ENCODE measurements at places on chromosomes 16 and 17.

DNA sequence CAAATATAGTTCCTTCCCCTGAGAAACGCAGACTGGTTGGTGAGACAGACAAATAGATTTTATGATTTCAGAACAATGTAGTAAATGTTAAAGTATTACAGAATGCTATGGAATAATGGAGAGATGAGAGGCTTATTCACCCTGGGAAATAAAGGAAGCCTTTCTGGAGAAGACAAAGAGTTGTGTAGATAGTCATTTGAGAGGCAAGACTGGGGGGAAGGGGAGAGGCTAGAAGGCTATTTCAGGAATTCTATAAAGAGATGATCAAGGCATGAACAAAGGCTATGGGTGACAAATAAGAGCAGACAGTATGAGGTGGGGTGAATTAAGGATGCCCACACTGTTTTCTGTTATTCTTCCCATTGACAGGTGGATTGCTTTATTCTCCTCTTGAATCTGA, 211.4 kb downstream of the GRIN2A start:
- no peak for DNase-seq

DNA sequence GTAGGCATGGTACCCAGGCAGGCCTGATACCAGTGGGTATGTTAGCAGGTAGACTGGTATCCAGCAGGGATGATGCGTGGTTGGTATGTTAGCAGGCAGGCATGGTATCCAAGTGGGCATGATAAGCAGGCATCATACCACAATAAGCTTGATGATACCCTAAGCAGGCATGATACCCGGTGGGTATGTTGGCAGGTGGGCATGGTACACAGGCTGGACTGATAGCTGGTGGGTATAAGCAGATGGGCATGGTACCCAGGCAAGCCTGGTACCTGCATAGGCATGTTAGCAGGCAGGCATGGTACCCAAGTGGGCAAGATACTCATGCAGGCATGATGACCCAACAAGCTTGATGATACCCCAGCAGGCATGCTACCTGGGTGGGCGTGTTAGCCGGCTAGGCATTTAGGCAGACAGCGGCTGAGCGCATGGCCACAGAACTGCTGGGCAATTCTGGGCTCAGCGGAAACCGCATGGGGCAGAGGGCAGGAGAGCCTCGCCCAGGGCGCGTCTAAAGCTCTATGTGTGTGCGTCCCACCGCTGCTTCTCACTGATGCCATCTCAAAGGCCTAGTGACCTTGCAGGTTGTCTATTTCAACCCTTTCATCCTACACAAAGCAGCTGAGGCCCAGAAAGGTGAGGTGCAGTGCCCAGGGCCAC, 2.3 kb downstream of the SGSH start:
- DNase-seq: no peak

DNA sequence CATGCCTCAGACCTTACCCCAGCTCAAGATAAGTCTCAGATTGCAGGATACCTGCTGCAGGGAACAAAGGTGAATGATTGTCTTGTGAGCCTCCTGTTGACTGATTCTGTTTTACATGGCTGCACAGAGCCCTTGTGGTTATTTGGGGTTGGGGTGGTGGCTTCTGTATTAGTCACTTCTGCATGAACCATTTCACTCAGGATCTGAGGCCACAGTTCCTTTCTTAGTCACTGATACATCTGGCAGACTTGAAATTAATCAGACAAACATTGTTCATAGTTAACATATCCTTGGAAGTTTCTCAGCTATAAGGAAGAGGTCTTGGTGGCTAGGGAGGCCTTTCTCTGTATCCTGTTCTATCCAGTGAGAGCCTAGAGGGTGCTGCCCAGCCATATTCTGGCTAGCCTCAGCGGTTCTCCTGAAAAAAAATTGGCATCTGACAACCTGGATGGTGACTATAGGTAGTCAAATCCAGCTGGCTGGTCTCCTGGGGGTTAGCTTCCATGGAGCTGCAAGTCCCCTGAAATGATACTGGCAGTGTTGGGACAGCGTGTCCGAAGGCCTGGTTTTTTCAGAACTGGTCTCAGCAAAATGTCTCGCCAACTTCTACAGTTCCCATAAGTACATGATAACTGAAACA, 8.4 kb upstream of the PLK1 start:
- DNase-seq: no peak

GRCh38 chr17:61728297-61728836, 135.0 kb downstream of the BRIP1 start:
- no peak for DNase-seq

DNA sequence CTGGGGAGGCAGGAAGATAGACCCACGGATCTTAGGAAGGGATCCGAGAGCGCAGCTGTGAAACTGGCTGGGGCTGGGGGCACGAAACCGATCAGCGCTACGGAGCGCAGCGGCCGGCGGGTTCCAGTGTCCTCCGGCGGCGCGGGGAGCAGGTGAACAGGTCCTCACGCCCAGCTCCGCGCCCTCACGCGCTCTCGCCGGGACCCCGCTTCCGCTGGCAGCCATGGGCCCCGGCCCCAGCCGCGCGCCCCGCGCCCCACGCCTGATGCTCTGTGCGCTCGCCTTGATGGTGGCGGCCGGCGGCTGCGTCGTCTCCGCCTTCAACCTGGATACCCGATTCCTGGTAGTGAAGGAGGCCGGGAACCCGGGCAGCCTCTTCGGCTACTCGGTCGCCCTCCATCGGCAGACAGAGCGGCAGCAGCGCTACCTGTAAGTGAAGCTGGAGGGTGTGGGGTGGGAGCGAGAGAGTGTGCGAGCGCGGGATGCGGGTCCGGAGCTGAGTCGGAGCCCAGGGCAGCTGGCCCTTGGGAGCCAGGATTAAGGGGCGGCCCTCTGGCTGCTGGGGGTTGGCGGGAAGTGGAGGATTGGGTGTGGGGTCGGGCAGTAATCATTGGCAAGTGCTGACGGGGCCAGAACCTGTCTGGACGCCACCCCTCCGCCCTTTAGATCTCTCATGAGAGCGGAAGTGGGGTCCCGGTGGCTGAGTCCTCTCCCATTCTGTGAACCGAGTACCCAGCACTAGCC, 479 bp downstream of the ITGA3 start:
- peak; percentile 70 for DNase-seq

- DNase-seq: no peak
Observed at GRCh38 chr17:44216173-44216572, 3.3 kb downstream of the UBTF start.

GRCh38 chr17:41975099-41976083, 8.8 kb downstream of the CNP start:
- DNase-seq: no peak

DNA sequence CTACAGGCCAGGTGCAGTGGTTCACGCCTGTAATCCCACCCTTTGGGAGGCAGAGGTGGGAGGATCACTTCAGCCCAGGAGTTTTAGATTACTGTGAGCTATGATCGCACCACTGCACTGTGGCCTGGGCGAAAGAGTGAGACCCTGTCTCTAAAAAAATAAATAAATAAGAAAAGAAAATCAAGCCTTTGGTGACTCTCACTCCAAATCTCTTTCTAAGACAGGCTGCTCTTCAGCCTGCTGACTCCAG, 976 bp downstream of the ABCC3 start:
- DNase-seq: no peak

GRCh38 chr16:1534021-1535020, 855 bp downstream of the TMEM204 start:
- no peak for DNase-seq

GRCh38 chr16:28538733-28539596, at the start of gene NUPR1:
Gene NUPR1 (minus strand): TSS chr16:28538974. CDS start chr16:28538907, 67 bp downstream.
- DNase-seq: peak; percentile 96

DNA sequence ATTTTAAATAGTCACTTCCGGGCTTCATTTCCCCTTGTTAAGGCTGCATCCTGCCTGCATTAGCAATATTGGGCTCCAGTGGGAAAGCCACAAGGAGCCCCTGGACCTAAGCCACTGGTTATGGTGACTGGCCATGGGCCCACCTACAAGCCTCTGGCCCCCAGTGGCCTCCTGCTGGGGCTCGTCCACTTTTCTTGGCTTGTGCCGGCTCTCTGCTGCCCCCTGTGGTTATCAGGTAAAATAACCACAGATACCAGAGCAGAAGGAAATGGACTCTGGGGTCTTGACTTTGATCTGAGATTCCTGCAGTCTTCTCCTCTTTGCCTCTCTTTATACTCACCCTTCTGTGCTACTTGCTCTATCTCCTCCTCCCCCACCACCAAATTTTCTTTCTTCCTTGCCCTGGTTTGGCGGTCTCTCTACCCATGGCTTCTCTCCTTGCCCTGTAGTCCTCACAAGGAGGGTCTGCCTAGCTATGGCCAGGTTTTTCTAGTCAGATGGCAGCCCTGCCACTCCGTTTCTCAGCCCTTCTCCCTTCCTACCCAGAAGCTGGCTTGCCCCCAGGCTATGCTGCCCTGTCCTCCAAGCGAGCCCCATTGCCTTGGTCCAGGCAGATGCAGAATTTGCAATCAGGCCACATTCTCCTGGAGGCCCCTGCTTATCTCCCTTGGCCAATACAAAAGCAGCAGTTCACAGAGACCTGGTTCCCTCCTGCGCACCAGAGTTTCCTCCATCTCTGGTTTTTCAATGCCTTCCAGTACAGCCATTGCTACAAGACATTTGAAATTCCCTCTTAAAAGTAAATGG, 82.9 kb upstream of the RCVRN start:
- peak; percentile 57 for DNase-seq

- DNase-seq: no peak
Observed at GRCh38 chr17:35089586-35090296, 26.2 kb upstream of the RFFL start.

DNA sequence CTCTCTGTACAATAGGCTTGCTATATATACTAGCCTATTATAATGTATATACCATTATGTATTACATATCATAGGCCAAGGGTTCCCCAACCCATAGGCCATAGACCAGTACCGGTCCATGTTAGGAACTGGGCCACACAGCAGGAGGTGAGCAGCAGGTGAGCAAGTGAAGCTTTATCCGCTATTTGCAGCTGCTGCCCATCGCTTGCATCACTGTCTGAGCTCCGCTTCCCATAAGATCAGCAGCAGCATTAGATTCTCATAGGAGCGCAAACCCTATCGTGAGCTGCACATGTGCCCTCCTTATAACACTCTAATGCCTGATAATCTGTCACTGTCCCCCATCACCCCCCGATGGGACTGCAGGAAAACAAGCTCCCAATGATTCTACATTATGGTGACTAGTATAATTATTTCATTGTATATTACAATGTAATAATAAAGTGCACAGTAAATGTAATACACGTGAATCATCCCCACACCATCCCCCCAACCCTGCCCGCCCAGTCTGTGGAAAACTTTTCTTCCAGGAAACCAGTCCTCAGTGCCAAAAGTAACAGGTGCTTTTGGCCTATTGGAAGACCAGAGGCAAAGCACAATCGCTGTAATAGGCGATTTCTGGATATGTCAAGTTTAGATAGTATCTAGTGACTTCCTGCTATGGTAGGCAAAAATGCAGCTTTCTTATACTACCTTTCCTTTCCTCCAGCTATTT, 84.1 kb downstream of the MYH11 start:
- DNase-seq: no peak

DNA sequence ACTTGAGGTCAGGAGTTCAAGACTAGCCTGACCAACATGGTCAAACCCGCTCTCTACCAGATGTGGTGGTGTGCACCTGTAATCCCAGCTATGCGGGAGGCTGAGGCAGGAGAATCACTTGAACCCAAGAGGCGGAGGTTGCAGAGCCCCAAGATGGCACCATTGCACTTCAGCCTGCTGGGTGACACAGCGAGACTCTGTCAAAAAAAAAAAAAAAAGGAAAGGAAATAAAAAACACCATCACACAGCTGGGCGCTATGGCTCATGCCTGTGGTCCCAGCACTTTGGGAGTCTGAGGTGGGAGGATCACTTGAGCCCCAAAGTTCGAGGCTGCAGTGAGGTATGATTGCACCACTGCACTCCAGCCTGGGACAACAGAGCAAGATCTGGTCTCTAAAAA, 13.3 kb upstream of the SBK1 start:
- DNase-seq: no peak

DNA sequence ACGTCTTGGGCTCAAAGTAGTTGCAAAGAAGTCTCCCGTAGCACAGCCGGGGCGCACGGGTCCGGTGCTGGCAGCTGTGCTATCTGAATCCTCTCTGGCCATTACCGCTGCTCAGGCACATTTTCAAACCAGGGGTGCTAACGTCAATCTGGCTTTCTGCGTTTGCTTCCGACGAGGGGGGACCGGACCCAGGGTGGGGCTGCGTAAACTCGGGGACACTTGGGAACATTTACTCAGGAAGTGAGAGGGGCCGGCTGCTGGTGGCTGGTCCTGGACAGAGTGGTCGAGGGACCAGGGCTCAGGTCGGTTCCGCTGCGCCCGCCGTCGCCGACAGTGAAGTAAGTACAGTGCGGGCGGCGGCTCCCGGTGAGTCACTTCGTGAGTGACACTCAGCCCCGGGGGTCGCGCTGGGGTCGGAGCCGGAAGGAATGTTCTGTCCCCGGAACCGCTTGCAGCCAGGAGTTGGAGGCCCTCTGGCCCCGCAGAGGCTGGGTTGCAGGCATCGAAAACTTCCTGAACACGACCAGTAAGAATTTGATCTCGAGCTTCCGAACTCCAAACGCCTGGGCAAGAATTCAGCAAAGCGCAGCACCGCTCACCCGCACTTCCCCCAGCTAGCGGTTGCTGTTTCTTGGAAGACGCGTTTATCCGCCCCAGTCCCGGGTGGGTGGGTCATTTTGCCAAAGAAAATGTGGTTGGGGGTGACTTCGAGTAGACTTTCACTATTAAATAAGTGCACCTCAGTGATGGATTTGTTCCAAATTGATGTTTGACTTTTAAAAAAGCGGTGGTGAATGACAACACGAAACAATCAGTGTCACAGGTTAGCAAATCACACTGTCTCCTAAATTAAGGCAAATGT, 1.4 kb upstream of the HS3ST3B1 start:
- DNase-seq: peak; percentile 79

DNA sequence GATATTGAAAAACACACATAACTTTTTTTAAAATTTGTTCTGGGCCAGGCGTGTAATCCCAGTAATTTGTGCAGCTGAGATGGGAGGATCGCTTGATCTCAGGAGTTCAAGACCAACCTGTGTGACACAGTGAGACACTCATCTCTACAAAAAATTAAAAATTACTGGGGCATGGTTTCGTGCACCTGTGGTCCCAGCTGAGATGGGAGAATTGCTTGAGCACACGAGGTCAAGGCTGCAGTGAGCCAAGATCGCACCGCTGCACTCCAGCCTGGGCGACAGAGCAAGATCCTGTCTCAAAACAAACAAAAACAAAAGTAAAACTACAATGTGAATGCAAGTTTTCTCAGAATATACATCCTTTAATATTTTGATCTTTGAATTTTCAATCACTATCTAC, 15.1 kb downstream of the C16orf54 start:
- no peak for DNase-seq
